Stimulated activated CD4-positive, alpha-beta T cell treated with anti-CD3 and anti-CD28 coated beads, Interleukin-15, amount 100 ng/mL, for 48 hours (primary cell): ENCODE measurements at places on chromosomes 3 and 15.

DNA sequence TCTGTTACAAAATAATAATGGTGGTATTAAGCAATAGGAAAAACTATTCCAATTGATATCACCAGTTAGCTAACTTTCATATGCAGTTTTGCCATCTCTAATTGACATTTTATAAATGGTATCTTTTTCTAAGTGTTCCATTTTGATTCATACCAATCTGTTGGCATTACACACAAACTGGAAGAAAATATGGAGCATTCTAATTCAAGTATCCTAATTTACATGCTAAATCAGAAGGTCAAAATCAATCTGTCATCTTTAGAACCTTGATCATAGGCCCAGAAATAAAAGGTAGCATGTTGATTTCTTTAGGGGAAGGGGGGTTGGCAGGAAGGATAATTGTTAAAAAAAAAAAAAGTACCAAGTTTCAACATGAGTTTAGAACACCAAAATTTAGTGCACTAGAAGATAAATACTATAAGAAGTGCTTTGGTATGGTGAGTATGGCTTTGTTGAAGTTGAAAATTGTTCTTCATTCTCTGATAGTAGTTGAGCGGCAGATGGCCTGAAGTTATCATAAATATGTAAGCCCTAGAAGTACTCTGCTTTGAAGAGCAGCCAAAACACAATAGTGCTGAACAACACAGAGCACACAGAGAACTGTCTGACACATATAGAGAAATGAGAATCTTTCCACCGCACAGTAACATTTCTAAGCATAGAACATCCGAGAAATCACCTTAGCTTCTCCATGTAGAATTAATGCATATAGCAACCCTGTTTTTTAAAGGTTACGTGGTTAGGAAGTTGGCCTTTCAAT, 130.1 kb downstream of the TAFA4 start:
- no peak for DNase-seq

- DNase-seq, result no peak
Observed at GRCh38 chr15:94487635-94488034, 256.3 kb downstream of the MCTP2 start.

DNA sequence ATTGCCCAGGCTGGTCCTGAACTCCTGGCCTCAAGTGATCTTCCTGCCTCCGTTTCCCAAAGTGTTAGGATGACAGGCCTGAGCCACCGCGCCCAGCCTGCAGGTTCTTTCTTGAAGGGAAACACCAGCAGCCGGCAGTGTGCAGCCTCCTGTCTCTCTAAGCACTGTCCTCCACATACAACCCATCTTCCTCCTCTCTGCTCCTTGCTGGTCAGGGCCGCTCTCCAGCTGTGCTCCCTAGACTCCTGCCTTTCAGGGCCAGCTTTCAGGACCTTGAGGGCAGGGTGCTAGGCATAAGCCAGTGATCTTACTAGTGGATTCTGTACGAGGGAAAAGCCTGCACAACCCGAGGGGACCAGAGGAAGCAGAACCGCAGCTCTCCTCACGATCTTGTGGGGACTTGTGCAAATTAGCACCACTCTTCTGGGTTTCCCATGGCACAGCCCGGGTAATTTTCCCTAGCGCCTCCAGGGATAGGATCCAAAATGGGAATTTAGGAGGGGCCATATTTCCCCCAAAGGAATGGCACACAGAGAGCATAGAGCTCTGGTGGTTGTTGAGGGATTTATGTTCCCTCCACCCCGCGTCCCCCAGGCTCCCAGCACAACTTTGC, 18.2 kb upstream of the CORO2B start:
- DNase-seq, result no peak

DNA sequence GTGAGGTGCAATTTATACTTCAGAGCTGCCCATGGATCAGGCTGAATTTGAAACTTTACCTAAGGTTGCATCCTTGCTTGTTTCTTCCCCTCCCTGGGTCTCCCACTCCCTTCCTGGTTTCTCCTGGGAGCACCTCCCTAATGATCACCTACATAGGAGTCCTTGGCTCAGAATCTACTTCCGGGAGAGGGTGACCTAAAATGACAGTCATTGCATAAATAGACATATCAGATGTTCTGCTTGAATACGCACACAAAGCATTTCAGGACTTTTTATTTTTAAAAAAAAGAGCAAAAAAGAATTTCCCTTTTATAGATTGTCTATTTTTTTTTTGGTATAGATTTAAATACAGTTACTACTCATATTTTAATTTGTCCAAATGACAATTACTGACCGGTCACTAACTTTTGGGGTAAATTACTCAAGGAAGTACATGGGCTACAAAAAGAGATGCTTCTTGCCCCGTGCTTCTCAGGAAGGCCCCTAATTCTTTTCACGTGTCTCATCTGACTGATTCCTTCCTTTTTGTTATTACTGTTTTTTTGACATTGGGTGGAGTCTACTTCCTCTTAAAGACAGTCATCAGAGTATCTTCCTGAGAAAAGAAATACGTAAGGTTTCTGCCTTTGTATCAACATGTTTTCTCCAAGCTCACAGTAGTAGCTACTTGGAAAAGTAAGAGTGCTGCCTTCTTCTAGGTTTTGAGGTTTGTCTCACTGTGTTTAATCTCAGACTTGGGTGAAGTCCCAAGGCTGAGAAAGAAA, 4.9 kb upstream of the MYZAP start:
- no peak for DNase-seq

GRCh38 chr3:72550582-72551262, 297.5 kb downstream of the SHQ1 start:
- DNase-seq, result no peak

DNA sequence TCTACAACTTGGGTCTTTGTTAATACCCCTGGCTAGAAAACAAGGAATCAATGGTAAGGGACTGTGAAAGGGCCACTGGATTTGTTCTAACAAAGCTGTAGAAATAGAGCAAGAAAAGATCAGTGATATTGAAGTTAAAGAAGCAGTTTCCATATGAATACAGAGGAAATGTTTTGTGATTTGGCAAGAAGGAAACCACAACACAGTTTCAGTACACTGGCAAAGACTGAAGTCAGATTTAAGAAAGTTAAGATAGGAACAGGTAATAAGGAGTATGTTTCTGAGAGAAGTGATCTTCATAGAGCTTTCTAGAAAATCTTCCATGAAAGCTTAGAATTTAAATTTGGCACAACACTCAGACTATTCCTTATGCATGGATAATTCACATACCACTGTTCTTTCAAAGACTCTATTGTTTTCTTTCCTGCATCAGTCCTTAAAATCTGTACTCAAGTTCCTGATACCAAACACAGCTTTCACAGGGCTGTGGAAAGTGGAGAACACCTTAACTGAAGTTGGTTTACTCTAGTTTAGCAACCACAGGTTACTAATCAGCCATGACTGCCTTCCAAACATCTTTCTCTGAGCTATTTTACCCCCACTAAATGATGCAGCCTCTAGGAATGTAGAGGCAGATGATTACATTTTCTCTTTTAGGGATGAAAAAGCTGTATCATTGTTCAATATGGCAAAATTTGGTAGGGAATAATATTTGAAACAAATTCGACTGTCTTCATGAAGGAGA, 32.4 kb upstream of the ALCAM start:
- DNase-seq, result no peak
